Nasal cavity respiratory epithelium epithelial cell of viscerocranial mucosa (primary cell): ENCODE measurements at places on chromosomes 7 and 10. TPM values are rescaled to one million over a fixed set of nuclear protein-coding genes. Genes with fewer than 3 reads are reported as not detected.

SYT15B gene
- not detected in 2 replicates for total RNA-seq

CDK14 gene
- total RNA-seq = 3.1 and 19.5 TPM in 2 replicates

ARMC3 gene
- under 0.01 and 0.21 TPM in 2 replicates for total RNA-seq

SEMA3D gene
- total RNA-seq = 0.34 TPM in 1 of 2 replicates, not detected in the other

PTF1A gene
- total RNA-seq = not detected in 2 replicates

EN2 gene
- under 0.01 and 0.07 TPM in 2 replicates for total RNA-seq

SPDYE11 gene
- not detected in 2 replicates for total RNA-seq

KCNIP2 gene
- 0.34 and 0.57 TPM in 2 replicates for total RNA-seq

SEC61A2 gene
- total RNA-seq = 7.8 and 9.9 TPM in 2 replicates

TMEM139 gene
- 4.8 and 8.3 TPM in 2 replicates for total RNA-seq

CPEB3 gene
- total RNA-seq = 3.1 and 4.0 TPM in 2 replicates

ASAH2 gene
- 0.68 and 6.6 TPM in 2 replicates for total RNA-seq

CDC14C gene
- total RNA-seq = 0.07 TPM in 1 of 2 replicates, not detected in the other

ANLN gene
- total RNA-seq = 0.78 and 1.4 TPM in 2 replicates

SFRP4 gene
- total RNA-seq = not detected in 2 replicates

CADPS2 gene
- 4.4 and 5.8 TPM in 2 replicates for total RNA-seq

FRG2B gene
- total RNA-seq = not detected in 2 replicates

DNMBP gene
- total RNA-seq = 6.5 and 12.7 TPM in 2 replicates

GPR158 gene
- total RNA-seq = not detected in 2 replicates

PAPOLB gene
- total RNA-seq = under 0.01 TPM in 1 of 2 replicates, not detected in the other

LRRC18 gene
- total RNA-seq = not detected in 2 replicates

ANKRD61 gene
- under 0.01 and 0.21 TPM in 2 replicates for total RNA-seq

IDI2 gene
- not detected in 2 replicates for total RNA-seq

VSTM4 gene
- not detected in 2 replicates for total RNA-seq

NUTM2E gene
- total RNA-seq = 0.21 and 0.34 TPM in 2 replicates

PRKAR2B gene
- total RNA-seq = under 0.01 TPM in 1 of 2 replicates, not detected in the other

GALNT17 gene
- not detected in 2 replicates for total RNA-seq

SORCS3 gene
- not detected in 2 replicates for total RNA-seq

MARVELD1 gene
- 2.4 and 7.5 TPM in 2 replicates for total RNA-seq

PHYHIPL gene
- total RNA-seq = under 0.01 and 0.14 TPM in 2 replicates

GDF2 gene
- total RNA-seq = not detected in 2 replicates

SYT15 gene
- under 0.01 and 0.14 TPM in 2 replicates for total RNA-seq

HKDC1 gene
- total RNA-seq = 2.4 and 14.7 TPM in 2 replicates

PCBD1 gene
- 24.3 and 51.0 TPM in 2 replicates for total RNA-seq

ACHE gene
- total RNA-seq = under 0.01 and 0.28 TPM in 2 replicates

POLR2J2 gene
- 1.2 and 1.4 TPM in 2 replicates for total RNA-seq

EPO gene
- total RNA-seq = not detected in 2 replicates

KCNK18 gene
- total RNA-seq = not detected in 2 replicates

TAS2R5 gene
- 1.0 and 4.4 TPM in 2 replicates for total RNA-seq

SNX13 gene
- total RNA-seq = 43.1 and 55.7 TPM in 2 replicates

TLX1 gene
- total RNA-seq = not detected in 2 replicates

SHH gene
- total RNA-seq = under 0.01 and 0.07 TPM in 2 replicates

RGS10 gene
- 26.1 and 27.7 TPM in 2 replicates for total RNA-seq

MAGI2 gene
- total RNA-seq = 1.7 and 6.2 TPM in 2 replicates

NKX2-3 gene
- not detected in 2 replicates for total RNA-seq

NRG3 gene
- total RNA-seq = not detected in 2 replicates

ZMIZ1 gene
- 6.8 and 20.4 TPM in 2 replicates for total RNA-seq

MRC1 gene
- total RNA-seq = not detected in 2 replicates

GHRHR gene
- total RNA-seq = not detected in 2 replicates

TRIM50 gene
- under 0.01 TPM in 1 of 2 replicates, not detected in the other for total RNA-seq

CXCL12 gene
- total RNA-seq = not detected in 2 replicates

STEAP4 gene
- 2.4 and 3.1 TPM in 2 replicates for total RNA-seq

CNPY1 gene
- total RNA-seq = not detected in 2 replicates

RNLS gene
- total RNA-seq = 7.9 and 14.1 TPM in 2 replicates

PNLIPRP1 gene
- total RNA-seq = not detected in 2 replicates
